MM.1S (cell line): ENCODE measurements at places on chromosomes 2 and 18.

- H3K4me1 ChIP-seq = no peaks in the 10 kb centered on the region
- no peak for DNase-seq
- no peak overlapping the region for H3K4me3 ChIP-seq
- H3K27me3 ChIP-seq = no peaks in the 10 kb centered on the region
- H3K36me3 ChIP-seq = no peaks in the 10 kb centered on the region
- H3K27ac ChIP-seq = no peak overlapping the region
Observed at GRCh38 chr2:15932394-15933183, 7.8 kb upstream of the MYCN start.

DNA sequence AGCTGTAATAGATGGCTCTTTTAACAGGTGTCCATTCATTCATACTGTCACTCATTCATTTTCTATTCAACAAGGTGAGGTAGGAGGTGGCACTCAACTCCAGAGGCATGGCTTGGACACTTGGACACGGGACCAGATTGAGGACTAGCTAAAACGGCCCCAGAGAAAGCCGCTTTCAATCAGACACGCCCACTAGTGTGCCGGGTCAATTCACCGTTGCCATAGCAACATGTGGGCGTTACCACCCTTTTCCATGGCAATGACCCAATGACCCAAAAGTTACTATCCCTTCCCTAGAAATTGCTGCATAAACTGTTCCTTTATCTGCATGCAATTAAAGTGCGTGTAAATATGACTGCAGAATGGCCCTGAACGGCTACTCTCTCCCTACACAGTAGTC, 49.2 kb upstream of the LGALSL start:
- no peak for DNase-seq
- no peaks in the 10 kb centered on the region for H3K4me1 ChIP-seq
- H3K27ac ChIP-seq = no peak overlapping the region
- no peak overlapping the region for H3K4me3 ChIP-seq

- H3K36me3 ChIP-seq = no peaks in the 10 kb centered on the region
- H3K4me3 ChIP-seq = no peak overlapping the region
- no peaks in the 10 kb centered on the region for H3K27me3 ChIP-seq
- H3K27ac ChIP-seq = no peak overlapping the region
- DNase-seq = no peak
Observed at GRCh38 chr2:152047824-152048471, 50.9 kb downstream of the CACNB4 start.

GRCh38 chr18:46169464-46169941, 65.3 kb downstream of the HAUS1 start:
- H3K27me3 ChIP-seq = no peaks in the 10 kb centered on the region
- H3K4me1 ChIP-seq = peaks cover 16% of the 10 kb centered on the region
- H3K36me3 ChIP-seq = no peaks in the 10 kb centered on the region
- H3K4me3 ChIP-seq = no peak overlapping the region
- no peak for DNase-seq

DNA sequence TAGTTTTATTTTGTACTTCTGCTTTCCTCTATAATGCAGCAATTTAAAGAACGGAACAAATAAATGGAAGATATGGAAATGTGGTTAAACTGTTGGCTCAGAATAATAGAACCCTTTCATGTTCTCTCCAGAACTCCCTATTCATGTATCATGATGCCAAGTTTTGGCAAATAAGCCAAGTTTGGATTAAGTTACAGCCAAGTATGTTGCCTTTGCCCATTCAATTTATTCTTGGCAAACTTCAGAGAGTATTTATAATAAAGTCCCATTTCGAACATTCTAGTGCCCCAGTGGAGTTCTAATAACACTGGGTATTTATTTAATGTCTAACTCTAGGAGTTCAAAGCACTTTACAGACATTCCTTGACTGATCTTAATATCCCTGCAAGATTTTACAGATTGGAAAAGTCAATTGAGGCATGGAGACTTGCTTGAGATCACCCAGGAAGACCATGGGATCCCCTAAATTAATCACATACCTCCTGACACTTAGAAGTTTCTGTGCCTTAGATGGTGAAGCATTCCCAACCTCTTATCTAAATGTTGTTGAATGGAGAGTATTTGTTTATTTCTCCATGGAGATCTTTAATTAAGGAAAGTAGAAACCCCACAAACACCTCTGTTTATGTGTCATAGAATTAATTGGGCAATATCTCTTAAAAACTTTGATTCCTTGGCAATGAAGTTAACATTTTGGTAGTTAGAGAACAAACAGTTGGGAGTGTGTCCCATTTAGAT, 106.7 kb downstream of the ACKR3 start:
- H3K27ac ChIP-seq = no peak overlapping the region
- H3K36me3 ChIP-seq = no peaks in the 10 kb centered on the region
- no peaks in the 10 kb centered on the region for H3K4me1 ChIP-seq
- no peak overlapping the region for H3K4me3 ChIP-seq
- no peaks in the 10 kb centered on the region for H3K27me3 ChIP-seq
- DNase-seq = no peak

DNA sequence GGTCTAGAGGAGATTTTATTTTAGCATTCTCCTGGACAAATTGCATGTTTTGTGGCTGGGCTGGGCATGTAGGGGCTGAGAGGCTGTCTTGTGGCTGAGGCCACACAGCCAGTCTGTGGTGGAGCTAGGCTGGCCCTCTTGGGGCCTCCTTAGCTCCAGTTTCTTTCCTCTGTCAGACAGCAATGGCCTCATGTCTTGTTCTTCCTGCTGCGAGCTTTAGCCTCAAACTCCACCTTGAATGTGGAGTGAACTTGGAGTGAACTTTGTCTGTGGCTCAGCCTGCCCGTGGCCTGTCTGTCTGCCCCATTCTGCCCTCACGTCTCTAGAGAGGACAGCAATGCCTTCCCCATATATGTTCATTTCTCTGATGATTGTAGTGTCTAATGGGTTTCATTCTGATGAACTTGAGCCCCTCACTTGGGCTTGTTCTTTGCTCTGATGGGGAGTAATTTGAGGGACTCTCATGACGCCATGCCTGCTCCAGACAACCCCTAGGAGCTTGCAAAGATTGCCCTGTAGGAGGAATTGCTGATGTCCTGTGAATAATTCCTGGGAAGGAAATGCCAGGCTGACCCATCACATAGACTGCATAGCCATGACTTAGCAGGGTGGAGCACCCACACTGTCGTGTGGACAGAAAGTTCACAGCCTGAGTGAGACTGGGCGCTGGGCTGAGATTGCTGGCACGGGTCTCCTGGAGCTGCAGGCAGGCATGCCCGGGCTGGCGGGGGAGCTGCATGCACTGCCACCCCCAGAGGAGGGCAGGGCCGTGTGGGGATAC, 42.6 kb downstream of the ASAP2 start:
- no peak for DNase-seq
- H3K27ac ChIP-seq = no peak overlapping the region
- no peak overlapping the region for H3K4me3 ChIP-seq
- no peaks in the 10 kb centered on the region for H3K27me3 ChIP-seq
- no peaks in the 10 kb centered on the region for H3K4me1 ChIP-seq

- peak; percentile 61 for DNase-seq
- H3K4me1 ChIP-seq = no peaks in the 10 kb centered on the region
- H3K4me3 ChIP-seq = no peak overlapping the region
- H3K27ac ChIP-seq = no peak overlapping the region
- H3K27me3 ChIP-seq = no peaks in the 10 kb centered on the region
- H3K36me3 ChIP-seq = no peaks in the 10 kb centered on the region
Observed at GRCh38 chr2:175366815-175367214, 185.3 kb upstream of the ATP5MC3 start.

DNA sequence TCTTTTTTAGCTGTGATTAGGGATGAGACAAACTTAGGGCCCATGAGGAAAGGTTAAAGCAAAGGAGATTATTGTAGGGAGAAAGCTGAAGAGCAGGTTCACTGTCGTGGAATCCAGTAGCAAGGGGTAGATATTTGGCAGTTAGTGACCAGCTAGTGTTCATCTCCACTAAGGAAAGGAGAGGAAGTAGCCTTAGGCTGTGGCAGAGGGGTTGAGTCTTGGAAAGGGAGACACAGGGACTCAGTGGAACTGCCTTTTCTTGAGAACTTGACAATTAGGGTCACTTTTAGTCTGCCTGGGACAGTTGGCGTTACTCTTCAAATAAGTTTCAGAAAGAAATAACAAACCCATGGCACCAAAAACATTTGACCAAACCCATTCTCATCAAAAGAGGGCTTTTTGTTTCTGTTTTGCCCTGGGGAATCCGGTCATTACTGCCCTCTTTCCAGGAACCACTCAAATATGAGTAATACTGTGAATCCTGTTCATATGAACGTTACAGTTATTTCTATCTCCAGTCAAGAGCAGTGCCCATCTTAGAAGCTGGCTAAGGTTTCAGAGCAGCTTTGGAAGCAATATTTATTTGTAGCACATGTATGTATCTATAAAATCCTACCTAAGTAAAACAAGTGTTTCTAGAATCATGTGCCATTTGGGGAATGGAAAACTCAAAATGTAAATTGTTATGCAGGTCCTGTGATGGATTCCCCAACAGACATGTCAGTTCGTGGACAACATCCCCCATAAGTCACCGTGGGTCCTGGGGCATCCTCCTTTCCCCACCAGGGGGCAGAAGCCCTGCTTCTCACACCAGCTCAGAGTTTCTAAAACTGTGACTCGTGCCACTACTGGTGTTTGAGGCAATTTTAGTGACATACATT, 77.3 kb upstream of the PHLPP1 start:
- H3K27me3 ChIP-seq = no peaks in the 10 kb centered on the region
- DNase-seq = peak; percentile 61
- no peak overlapping the region for H3K27ac ChIP-seq
- H3K4me1 ChIP-seq = no peaks in the 10 kb centered on the region

- DNase-seq = no peak
- H3K4me3 ChIP-seq = no peak overlapping the region
- H3K36me3 ChIP-seq = no peaks in the 10 kb centered on the region
- H3K27me3 ChIP-seq = no peaks in the 10 kb centered on the region
Observed at GRCh38 chr18:9088252-9088651, 14.2 kb upstream of the NDUFV2 start.

- H3K27me3 ChIP-seq = peaks cover 25% of the 10 kb centered on the region
- peak; percentile 86 for DNase-seq
- H3K4me3 ChIP-seq = no peak overlapping the region
- H3K27ac ChIP-seq = peak overlapping the region; percentile 35; the same call in 1 of the 2 replicates
- no peaks in the 10 kb centered on the region for H3K36me3 ChIP-seq
- peaks cover 20% of the 10 kb centered on the region for H3K4me1 ChIP-seq
Observed at GRCh38 chr2:154392256-154392655, 306.2 kb upstream of the KCNJ3 start.

- no peaks in the 10 kb centered on the region for H3K4me1 ChIP-seq
- H3K27ac ChIP-seq = no peak overlapping the region
- no peak for DNase-seq
- H3K36me3 ChIP-seq = no peaks in the 10 kb centered on the region
- peaks cover 89% of the 10 kb centered on the region for H3K27me3 ChIP-seq
Observed at GRCh38 chr2:219445220-219445640, 10.6 kb downstream of the SPEG start.

- no peak overlapping the region for H3K4me3 ChIP-seq
- H3K27me3 ChIP-seq = no peaks in the 10 kb centered on the region
- no peaks in the 10 kb centered on the region for H3K36me3 ChIP-seq
- no peak overlapping the region for H3K27ac ChIP-seq
- DNase-seq = no peak
Observed at GRCh38 chr2:212968284-212969081, 182.9 kb downstream of the IKZF2 start.

- H3K27ac ChIP-seq = no peak overlapping the region
- H3K36me3 ChIP-seq = no peaks in the 10 kb centered on the region
- H3K4me1 ChIP-seq = peaks cover 14% of the 10 kb centered on the region
- no peak for DNase-seq
- no peaks in the 10 kb centered on the region; the same call in 1 of the 2 replicates for H3K27me3 ChIP-seq
Observed at GRCh38 chr2:231541645-231542044, 11.4 kb upstream of the NMUR1 start.

GRCh38 chr2:84972207-84972783, 1.3 kb downstream of the KCMF1 start:
- no peaks in the 10 kb centered on the region for H3K27me3 ChIP-seq
- H3K4me3 ChIP-seq = peak overlapping the region; percentile 92
- no peaks in the 10 kb centered on the region for H3K36me3 ChIP-seq
- H3K4me1 ChIP-seq = peaks cover 15% of the 10 kb centered on the region
- peak overlapping the region; percentile 79 for H3K27ac ChIP-seq

- no peak overlapping the region for H3K27ac ChIP-seq
- peaks cover 13% of the 10 kb centered on the region; the same call in 1 of the 2 replicates for H3K4me1 ChIP-seq
- no peak overlapping the region for H3K4me3 ChIP-seq
- no peaks in the 10 kb centered on the region for H3K36me3 ChIP-seq
- DNase-seq = no peak
Observed at GRCh38 chr2:159961037-159961436, 101.4 kb downstream of the PLA2R1 start.

DNA sequence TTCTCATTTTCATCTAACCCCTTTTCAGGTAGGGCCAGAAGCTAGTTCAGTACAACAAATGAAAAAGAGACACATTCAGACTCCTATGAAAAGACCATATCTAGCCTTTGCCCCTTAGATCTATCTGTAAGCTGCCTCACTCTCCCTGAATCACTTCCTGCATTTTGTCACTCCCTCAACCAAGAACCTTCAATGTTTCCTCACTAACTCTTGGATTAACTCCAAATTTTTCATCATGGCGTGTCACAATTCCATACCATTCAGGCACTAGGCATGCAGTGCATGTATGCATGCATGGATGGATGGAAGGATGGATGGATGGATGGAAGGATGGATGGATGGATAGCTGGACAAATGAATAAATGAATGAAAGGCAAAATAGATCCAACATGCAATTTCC, 356.9 kb downstream of the TNS1 start:
- H3K27ac ChIP-seq = no peak overlapping the region
- DNase-seq = no peak
- H3K27me3 ChIP-seq = no peaks in the 10 kb centered on the region
- no peaks in the 10 kb centered on the region for H3K36me3 ChIP-seq

- no peaks in the 10 kb centered on the region for H3K4me1 ChIP-seq
- no peaks in the 10 kb centered on the region for H3K36me3 ChIP-seq
- no peaks in the 10 kb centered on the region for H3K27me3 ChIP-seq
- no peak for DNase-seq
Observed at GRCh38 chr2:65647249-65647842, 214.9 kb upstream of the SPRED2 start.

GRCh38 chr2:38517284-38517683, 85.4 kb downstream of the HNRNPLL start:
- no peak overlapping the region for H3K27ac ChIP-seq
- H3K4me3 ChIP-seq = no peak overlapping the region
- no peaks in the 10 kb centered on the region for H3K36me3 ChIP-seq
- no peak for DNase-seq
- no peaks in the 10 kb centered on the region for H3K27me3 ChIP-seq
- no peaks in the 10 kb centered on the region for H3K4me1 ChIP-seq

GRCh38 chr2:160214461-160215445, 14.7 kb upstream of the ITGB6 start:
- H3K27me3 ChIP-seq = no peaks in the 10 kb centered on the region
- peak; percentile 58 for DNase-seq
- no peaks in the 10 kb centered on the region for H3K36me3 ChIP-seq
- no peak overlapping the region for H3K27ac ChIP-seq

- no peak overlapping the region for H3K27ac ChIP-seq
- no peak for DNase-seq
- no peak overlapping the region for H3K4me3 ChIP-seq
- H3K27me3 ChIP-seq = no peaks in the 10 kb centered on the region
- no peaks in the 10 kb centered on the region for H3K4me1 ChIP-seq
Observed at GRCh38 chr2:233700028-233700635, 7.4 kb downstream of the UGT1A6 start.
